ENCODE measurements at places on chromosomes 1 and 21. TPM values are rescaled to one million over a fixed set of nuclear protein-coding genes. Genes with fewer than 3 reads are reported as not detected.

PEX11B gene
- total RNA-seq = 22.8 TPM

GJA9 gene
- total RNA-seq = not detected

SLC41A1 gene
- 23.2 TPM for total RNA-seq

KDF1 gene
- total RNA-seq = not detected
